ENCODE measurements at places on chromosomes 13 and 19.
A peak's percentile ranks its signal among the peaks of the same experiment; 100 is the strongest.

- DNase-seq, result no peak
Measured at GRCh38 chr19:6384381-6384780, 8.6 kb downstream of the GTF2F1 start.

- DNase-seq, result no peak
Measured at GRCh38 chr19:18308051-18308947, 14.6 kb downstream of the LSM4 start.

DNA sequence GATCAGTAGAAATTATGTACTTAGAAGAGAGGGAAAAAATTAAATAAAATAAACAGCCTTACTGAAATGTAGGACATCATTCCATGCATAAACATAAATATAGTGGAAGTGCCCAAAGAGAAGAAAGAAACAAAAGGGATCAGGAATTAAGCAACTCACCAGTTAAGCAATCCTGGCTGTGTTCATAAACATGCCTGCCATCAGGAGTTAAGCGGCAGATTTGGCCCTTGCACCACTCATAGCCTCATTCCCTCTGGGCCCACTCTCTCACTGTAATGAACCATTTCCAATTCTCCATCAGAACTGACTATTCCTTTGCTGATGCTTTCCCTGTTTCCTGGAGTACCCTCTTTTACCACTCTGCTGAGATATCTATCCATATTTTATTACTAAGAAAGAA lies 281.4 kb downstream of the LHFPL6 start:
- DNase-seq, result no peak

DNA sequence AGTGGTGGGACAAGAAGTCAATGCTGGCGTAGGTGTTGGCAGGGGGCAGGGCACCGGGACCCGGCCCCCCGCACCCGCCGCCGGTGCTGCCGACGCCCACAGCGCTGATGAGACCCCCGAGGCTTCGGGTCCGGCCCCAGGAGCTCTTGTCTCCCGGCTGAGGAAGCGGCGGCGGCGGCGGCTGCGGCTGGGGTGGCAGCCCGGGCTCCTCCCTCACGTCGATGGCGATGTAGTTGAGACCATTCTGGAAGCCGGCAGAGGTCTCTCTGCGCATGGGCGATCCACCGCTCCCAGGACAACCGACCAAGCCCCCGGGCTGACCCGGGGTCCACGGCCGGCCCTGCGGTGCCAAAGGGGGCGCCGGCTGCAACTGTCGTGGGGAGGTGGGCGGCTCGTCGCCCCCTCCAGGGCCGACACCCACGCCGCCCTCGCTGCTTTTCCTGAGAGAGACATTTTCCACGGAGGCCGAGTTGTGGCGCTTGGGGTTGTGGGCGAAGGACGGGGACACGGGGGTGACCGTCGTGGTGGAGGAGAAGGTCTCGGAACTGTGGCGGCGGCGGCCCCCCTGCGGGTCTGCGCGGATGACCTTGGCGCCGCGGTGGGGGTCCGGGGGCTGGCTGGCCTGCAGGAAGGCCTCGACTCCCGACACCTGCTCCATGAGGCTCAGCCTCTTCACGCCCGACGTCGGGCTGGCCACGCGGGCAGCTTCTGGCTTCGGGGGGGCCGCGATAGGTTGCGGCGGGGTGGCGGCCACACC lies 4.1 kb downstream of the IRS2 start:
- no peak for DNase-seq

GRCh38 chr13:68813180-68813796 lies 1294.3 kb upstream of the ATXN8OS start:
- DNase-seq, result no peak

DNA sequence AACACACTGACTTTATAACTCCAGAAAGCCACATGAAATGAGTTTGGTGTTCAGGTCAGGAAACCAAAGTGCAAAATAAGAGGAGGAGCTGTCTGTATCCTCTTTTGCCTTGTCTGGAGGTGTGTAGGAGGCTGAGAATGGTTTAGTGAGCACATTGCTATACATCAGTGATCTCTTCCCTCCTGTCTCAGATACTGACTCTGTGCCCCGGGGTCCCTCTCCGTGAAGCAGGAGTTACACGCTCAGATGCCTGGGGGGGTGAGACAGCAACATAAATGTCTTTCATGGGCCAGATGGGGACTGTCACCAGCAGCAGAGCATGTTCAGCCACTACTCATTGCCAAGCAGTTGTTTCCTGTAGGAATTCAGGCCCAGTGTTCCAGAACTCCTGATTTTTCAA lies 285.4 kb downstream of the ATP8A2 start:
- no peak for DNase-seq

GRCh38 chr19:29596885-29597525 lies 9.1 kb upstream of the POP4 start:
- DNase-seq, result peak; percentile 45

GRCh38 chr19:5002143-5002542 lies 33.2 kb downstream of the KDM4B start:
- no peak for DNase-seq
